Stimulated activated naive CD8-positive, alpha-beta T cell treated with anti-CD3 and anti-CD28 coated beads, Interleukin-15, amount 100 ng/mL, for 72 hours (primary cell): ENCODE measurements at places on chromosomes 4 and X.

- DNase-seq: no peak
Observed at GRCh38 chr4:169024762-169025161, 14.7 kb upstream of the CBR4 start.

DNA sequence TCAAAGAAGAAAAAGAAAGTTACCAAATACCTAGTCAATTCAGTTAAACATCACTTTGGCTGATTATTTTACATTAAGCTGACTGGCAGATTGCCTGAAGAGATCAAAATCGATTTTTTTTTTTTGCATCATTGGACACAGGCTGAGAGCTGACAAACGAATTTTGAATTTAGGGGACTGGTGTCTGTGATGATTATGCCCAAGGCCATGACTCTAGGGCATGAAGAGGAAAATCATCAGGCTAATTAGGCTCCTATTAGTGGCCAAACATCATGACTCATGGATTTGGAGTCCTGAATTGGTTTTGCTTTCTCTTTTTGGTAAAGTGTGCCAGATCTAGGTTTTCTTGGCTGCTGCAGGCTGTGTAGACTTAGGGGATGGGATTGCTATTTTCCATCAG lies 829.3 kb upstream of the LCORL start:
- no peak for DNase-seq

GRCh38 chr4:41129128-41129754 lies 85.1 kb downstream of the APBB2 start:
- no peak for DNase-seq

DNA sequence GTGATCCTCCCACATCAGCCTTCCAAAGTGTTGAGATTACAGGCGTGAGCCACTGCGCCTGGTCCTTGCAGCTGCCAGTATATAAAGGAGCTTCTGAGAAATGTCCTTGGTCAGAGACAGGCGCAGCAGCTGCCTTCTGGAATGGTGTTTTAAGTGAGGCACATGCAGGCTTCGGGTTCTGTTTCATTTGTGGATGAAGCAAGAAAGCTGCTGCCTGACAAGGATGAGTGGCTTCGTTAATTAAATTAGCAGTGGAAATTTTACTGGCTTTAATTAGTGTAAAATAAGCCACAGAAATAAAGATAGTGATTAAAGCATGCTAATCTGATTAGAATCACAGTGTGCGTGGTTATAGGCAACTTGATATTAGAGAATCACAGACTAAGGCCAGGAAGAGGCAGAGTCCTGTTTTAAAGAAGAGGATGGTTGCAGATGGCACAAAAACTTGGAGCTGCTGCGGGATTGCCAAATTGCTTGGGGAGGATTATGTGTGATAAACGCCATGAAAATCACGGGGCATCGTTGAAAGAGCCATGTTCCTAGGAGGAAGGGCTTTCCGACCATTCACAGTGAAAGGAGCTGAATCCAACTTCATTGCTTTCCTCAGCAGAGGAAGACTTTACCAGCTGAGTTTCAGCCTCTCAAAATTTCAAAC lies 348.4 kb upstream of the FAT1 start:
- no peak for DNase-seq

DNA sequence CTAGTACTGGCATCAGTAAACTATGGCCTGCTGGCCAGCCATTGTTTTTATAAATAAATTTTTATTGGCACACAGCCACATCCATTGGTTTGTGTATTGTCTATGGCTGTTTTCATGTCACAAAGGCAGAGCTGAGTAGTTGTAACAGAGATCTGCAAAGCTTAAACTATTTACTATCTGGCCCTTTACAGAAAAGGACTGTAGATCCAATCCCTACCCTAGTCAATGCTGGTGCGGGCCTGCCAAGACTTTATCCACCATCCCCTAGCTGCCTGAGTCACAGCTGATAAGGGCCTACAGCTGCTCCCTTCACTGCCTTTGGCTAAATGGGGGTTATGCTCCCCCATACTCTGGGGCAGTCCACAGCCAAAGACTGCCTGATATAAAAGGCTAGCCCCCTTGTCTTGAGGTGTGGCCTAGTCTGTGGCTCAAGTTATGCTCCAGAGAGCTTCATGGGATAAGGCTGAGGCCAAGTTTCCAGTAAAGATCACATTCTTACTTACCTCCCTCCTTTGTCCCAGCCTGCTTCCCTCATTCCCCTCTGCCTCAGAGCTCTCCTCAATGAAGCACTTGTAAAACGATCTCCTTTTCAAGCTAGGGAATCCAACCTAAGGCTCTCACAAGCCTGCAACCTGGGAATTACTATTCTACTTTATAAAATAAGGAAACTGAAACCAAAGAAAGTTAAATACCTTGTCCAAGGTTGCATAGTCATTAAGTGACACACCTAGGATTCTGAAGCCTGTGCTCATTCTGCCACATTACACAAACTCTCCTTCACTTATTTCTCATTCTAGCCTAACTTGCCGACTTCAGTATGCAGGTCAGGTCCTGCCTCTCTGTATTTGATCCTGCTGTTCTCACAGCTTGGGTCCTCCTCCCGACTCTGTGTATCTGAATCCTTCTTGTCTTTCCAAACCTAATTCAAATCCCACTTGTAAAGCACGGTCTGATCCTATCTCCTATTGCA lies 20.7 kb downstream of the ACE2 start:
- no peak for DNase-seq

- no peak for DNase-seq
Observed at GRCh38 chr4:182307746-182308145, 64.5 kb downstream of the TENM3 start.

GRCh38 chr4:168643111-168643795 lies 146.4 kb downstream of the PALLD start:
- DNase-seq: no peak

DNA sequence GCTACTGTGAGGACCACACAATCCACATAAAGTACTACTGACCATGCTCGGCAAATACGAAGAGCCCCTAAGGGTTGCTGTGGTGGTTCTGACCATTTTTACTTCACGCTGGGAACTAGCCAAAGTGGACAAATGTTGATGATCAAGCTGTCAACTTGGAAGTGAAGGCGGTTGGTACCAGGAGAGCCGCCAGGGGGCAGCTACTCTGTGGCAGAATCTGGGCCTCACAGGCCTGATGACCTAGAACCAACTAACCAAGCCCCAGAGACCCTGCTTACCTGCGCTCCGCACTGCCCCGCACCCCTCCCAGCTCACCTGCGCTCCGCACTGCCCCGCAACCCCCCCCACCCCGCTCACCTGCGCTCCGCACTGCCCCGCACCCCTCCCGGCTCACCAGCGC lies 5.6 kb downstream of the GAK start:
- DNase-seq: no peak

DNA sequence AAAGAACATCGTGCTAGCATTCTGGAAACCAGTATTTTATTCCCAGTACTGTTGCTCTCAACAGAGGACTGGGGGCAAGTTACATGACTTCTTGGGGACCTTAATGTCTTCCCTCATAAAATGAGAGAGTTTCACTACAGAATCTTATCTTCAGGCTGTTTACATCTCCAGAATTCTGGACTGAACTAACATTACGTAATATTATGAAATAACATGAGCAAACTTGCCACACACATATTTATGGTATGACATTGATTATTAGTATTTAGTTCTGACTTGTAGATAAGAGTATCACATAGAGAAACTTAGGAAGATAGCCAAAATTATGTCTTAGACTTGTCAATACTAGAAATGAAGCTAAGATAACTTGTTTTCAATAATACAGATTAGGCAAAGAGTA lies 68.0 kb downstream of the NFKB1 start:
- DNase-seq: no peak

- DNase-seq: peak; percentile 17
Observed at GRCh38 chr4:157992038-157992705, 180.7 kb downstream of the GASK1B start.

- no peak for DNase-seq
Observed at GRCh38 chr4:179692222-179692621, 2250.0 kb upstream of the AGA start.

DNA sequence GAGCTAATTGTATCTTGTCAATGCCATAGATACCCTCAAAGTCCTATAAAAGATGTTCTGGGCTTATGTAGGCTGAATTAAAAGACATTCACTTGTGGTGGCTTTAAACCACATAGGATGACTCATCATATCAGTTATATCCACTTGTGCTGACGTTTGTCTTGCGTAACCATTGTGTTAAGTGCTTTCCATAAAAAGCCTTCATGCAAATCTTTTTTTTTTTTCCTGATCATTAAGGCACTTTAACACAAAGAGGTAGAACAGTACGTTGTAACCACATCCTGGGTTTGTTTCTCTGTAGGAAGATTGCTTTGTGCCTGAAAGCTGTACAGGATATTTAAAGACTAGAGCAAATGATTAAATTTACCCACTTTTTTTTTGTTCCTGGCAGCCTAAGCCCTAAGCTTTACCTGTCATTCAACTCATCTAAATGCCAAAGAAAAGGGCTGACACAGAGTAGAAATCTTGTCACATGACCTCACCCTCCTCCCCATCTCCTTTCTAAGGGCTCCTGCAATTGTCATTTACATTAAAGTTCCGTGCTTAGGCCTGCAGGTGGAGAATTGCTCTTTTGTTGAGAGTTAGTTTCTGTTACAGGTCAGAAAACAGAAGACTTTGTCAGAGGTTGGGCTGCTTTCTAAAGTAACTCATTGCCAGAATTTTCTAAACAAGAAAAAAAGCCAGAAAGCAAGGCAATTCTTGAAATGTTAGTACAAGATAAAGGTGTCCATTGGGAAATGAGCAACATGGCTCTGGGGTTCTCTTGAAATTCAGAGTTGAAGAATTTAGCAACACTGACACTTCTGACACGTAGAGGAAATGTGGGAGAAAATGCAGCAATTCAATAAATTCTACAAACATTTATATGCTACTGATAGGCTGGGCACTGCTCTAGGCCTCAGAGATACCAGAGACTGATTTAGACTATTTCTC lies 555.6 kb downstream of the PPARGC1A start:
- DNase-seq: peak; percentile 63

DNA sequence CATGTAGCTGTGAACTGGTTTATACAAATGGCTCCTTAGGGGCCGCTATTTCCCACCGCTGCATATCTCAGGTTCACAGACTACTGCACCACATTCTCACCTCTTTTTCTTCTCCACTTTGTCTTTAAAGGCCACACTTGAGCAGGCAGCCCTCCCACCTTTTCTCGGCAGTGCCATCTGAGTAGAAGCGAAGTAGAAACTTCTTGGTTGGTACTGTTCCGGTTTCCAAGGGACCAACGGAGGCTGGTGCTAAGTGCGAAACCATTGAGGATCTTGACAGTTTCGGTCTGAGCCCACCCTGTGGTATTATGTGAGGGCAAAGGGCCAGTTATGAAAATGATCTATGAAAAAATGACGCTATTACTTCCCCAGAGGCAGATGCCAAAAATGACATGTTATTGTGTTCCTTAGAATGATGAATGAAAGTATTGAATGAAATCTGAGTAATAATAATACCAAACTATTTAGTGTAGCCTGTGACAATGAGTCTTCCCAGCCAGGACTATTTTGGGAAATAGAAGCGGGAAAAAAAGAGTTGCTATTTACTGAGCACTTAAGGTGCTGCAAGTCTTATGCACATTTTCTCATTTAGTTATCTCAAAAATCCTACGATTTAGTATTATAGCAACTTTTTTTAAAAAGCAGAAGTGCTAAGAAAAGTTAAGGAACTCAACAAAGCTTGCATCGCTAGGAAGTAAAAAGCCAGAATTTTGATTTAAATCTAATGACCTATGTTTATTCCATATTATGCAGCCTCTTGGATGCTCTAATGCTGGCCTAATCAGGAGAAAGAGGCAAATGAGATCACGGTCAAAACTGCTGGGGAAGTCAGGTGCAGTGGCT lies 29.6 kb upstream of the CHRNA9 start:
- peak; percentile 56 for DNase-seq

- DNase-seq: no peak
Observed at GRCh38 chr4:179750374-179750773, 2308.1 kb upstream of the AGA start.

- no peak for DNase-seq
Observed at GRCh38 chr4:86554646-86555045, 39.5 kb upstream of the PTPN13 start.

DNA sequence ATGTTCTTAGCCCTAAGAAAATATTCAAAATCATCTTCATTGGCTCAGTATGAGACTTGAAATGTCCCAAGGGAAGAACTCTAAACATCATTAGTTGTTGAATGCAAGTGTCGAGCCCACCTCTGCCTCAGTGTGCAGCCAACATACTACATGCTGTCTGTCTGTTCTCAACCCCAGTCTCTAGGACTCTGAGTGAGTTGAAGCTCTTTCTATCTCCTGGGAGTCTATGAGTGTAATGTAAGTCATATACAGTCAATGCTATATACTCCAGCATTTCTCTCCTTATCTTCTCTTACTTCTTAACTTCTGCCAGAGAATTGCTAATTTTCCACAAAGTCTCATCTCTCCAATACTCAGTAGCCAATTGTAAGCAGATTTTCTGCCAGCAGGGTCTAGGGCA lies 61.3 kb downstream of the SPATA18 start:
- no peak for DNase-seq

GRCh38 chr4:138740816-138741745 lies 274.5 kb upstream of the NOCT start:
- no peak for DNase-seq

GRCh38 chr4:186958726-186959350 lies 235.2 kb upstream of the FAT1 start:
- no peak for DNase-seq

DNA sequence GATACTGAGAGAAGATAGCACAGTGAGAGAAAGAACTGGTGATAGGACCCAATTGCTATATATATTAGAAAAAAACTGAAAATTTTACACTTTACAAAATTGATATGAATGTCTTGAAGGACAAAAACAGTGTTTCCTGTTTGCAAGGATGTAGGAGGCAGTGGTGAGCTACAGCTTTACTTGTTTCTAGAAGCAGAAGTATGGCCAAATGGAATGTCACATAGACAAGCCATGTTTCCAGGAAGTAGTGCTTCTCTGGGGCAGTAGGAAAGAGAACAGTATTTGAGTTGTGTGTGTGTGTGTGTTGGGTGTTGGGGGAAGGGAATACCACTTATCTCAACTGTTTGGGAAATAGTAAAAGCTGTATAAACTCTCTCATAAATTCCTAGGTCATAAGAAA lies 60.9 kb upstream of the IBSP start:
- DNase-seq: no peak

- DNase-seq: peak; percentile 45
Observed at GRCh38 chr4:104966349-104967033, 180.2 kb upstream of the TET2 start.

GRCh38 chrX:50818986-50819385 lies 5.0 kb upstream of the SHROOM4 start:
- DNase-seq: no peak
